ENCODE measurements at places on chromosomes 7 and 10.

GRCh38 chr7:42137941-42138340, 99.1 kb downstream of the GLI3 start:
- DNase-seq, result no peak
- no peak overlapping the region for H3K27ac ChIP-seq
- no peak overlapping the region for H3K4me3 ChIP-seq
- H3K4me1 ChIP-seq, result no peaks in the 10 kb centered on the region
- H3K36me3 ChIP-seq, result no peaks in the 10 kb centered on the region

GRCh38 chr10:104113376-104113956, 8.5 kb upstream of the SFR1 start:
- H3K36me3 ChIP-seq, result no peaks in the 10 kb centered on the region
- peaks cover 8% of the 10 kb centered on the region for H3K27me3 ChIP-seq
- H3K4me1 ChIP-seq, result peaks cover 33% of the 10 kb centered on the region
- H3K4me3 ChIP-seq, result no peak overlapping the region

GRCh38 chr10:90982406-90983008, 61.6 kb upstream of the ANKRD1 start:
- H3K27ac ChIP-seq, result no peak overlapping the region
- no peak for DNase-seq
- H3K4me1 ChIP-seq, result peaks cover 1% of the 10 kb centered on the region
- no peaks in the 10 kb centered on the region for H3K36me3 ChIP-seq
- no peaks in the 10 kb centered on the region for H3K27me3 ChIP-seq
- H3K4me3 ChIP-seq, result no peak overlapping the region

GRCh38 chr10:103709341-103709920, 145.9 kb downstream of the SH3PXD2A start:
- no peak for DNase-seq
- no peak overlapping the region for H3K27ac ChIP-seq
- no peaks in the 10 kb centered on the region for H3K36me3 ChIP-seq
- peaks cover 2% of the 10 kb centered on the region for H3K4me1 ChIP-seq
- H3K27me3 ChIP-seq, result no peaks in the 10 kb centered on the region

DNA sequence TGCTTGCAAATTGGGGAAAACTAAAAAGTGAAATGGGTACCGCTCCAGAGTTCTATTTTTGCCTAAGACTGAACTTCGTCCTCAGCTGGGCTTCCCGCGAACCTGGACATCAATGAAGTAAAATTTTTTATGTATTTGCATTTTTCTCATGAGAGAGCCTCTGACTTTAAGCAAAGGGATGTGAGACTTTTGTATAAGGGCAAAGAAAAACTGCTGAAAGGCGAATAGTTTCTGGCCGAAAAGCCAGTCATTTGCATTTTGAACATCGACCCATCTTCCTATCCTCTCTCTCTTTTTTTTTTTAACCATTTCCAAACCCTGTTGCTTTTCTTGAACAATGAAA, 573 bp downstream of the PMPCB start:
- no peak for DNase-seq
- peaks cover 36% of the 10 kb centered on the region for H3K4me1 ChIP-seq
- H3K36me3 ChIP-seq, result peaks cover 25% of the 10 kb centered on the region
- peak overlapping the region; percentile 84 for H3K27ac ChIP-seq
- no peaks in the 10 kb centered on the region for H3K27me3 ChIP-seq

DNA sequence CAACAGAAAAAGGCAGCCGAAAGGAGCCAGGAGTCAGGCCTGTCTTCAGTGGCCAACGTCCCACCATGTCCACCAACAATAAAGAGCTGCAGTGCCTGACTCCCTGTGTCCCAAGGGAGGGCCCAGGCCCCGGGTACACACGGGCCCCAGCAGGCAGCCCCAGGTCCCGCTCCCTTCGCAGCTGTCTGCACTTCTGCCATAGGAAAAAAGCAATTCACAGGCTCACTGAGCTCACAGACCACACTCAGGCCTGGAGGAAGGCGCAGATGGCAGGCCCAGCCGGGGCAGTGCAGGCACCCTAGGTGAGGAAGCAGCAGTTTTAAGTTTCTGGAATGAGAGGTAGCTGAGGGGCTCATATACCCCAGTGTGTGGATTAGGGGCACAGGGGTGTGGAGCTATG, 100.5 kb downstream of the PRKAG2 start:
- no peaks in the 10 kb centered on the region for H3K36me3 ChIP-seq
- no peak for DNase-seq
- no peaks in the 10 kb centered on the region for H3K27me3 ChIP-seq
- H3K4me1 ChIP-seq, result peaks cover 2% of the 10 kb centered on the region
- H3K4me3 ChIP-seq, result no peak overlapping the region
- no peak overlapping the region for H3K27ac ChIP-seq

- H3K4me3 ChIP-seq, result no peak overlapping the region
- H3K36me3 ChIP-seq, result no peaks in the 10 kb centered on the region
- no peak for DNase-seq
- no peak overlapping the region for H3K27ac ChIP-seq
- no peaks in the 10 kb centered on the region for H3K4me1 ChIP-seq
Observed at GRCh38 chr7:9796241-9796640, 1177.4 kb upstream of the PHF14 start.

GRCh38 chr10:50231515-50232260, 19.6 kb downstream of the ASAH2 start:
- no peaks in the 10 kb centered on the region for H3K36me3 ChIP-seq
- H3K27me3 ChIP-seq, result peaks cover 35% of the 10 kb centered on the region
- no peak overlapping the region for H3K4me3 ChIP-seq
- no peak overlapping the region for H3K27ac ChIP-seq
- H3K4me1 ChIP-seq, result peaks cover 4% of the 10 kb centered on the region

GRCh38 chr10:127925471-127926207, 18.7 kb downstream of the PTPRE start:
- no peak overlapping the region for H3K4me3 ChIP-seq
- H3K27me3 ChIP-seq, result no peaks in the 10 kb centered on the region
- no peaks in the 10 kb centered on the region for H3K4me1 ChIP-seq
- DNase-seq, result no peak
- H3K36me3 ChIP-seq, result no peaks in the 10 kb centered on the region

DNA sequence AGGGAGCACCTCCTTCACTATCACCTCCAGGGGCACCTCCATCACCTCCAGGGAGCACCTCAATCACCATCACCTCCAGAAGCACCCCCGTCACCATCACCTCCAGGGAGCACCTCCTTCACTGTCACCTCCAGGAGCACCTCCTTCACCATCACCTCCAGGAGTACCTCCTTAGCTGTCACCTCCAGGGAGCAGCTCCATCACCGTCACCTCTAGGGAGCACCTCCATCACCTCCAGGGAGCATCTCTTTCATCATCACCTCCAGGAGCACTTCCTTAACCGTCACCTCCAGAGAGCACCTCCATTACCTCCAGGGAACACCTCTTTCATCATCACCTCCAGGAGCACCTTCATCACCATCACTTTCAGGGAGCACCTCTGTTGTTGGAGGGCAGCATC, 103.0 kb downstream of the DNAJB6 start:
- H3K36me3 ChIP-seq, result no peaks in the 10 kb centered on the region
- no peaks in the 10 kb centered on the region for H3K4me1 ChIP-seq
- peaks cover 2% of the 10 kb centered on the region for H3K27me3 ChIP-seq
- H3K4me3 ChIP-seq, result no peak overlapping the region
- H3K27ac ChIP-seq, result no peak overlapping the region

DNA sequence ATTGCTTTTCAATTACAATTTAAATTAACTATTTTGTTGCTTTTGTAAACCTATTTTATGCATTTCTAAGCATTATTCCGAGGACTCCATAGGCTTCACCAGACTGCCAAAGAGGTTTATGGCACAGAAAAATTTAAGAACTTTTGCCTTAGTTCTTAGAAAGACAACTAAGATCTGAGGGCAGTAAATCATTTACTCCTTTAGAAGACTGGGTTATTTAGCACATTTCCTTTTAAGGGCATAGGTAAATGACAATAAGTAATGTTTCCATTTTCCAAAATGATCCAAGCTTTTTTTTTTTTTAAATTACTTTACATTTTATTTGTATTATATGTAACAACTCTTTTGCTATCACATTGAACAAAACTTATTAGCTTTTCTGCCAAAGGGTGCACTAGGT, 15.0 kb upstream of the STEAP4 start:
- no peak for DNase-seq
- no peaks in the 10 kb centered on the region for H3K36me3 ChIP-seq

GRCh38 chr10:18767981-18768380, 108.8 kb downstream of the ARL5B start:
- H3K4me3 ChIP-seq, result no peak overlapping the region
- no peaks in the 10 kb centered on the region for H3K36me3 ChIP-seq
- no peaks in the 10 kb centered on the region for H3K4me1 ChIP-seq

- H3K27ac ChIP-seq, result no peak overlapping the region
- no peak for DNase-seq
- H3K27me3 ChIP-seq, result no peaks in the 10 kb centered on the region
- no peaks in the 10 kb centered on the region for H3K36me3 ChIP-seq
Observed at GRCh38 chr7:35753761-35754603, 46.9 kb upstream of the SEPTIN7 start.

GRCh38 chr7:86932038-86932512, 127.4 kb downstream of the ELAPOR2 start:
- peak overlapping the region; percentile 47 for H3K27ac ChIP-seq
- no peak overlapping the region for H3K4me3 ChIP-seq
- peaks cover 15% of the 10 kb centered on the region for H3K4me1 ChIP-seq

DNA sequence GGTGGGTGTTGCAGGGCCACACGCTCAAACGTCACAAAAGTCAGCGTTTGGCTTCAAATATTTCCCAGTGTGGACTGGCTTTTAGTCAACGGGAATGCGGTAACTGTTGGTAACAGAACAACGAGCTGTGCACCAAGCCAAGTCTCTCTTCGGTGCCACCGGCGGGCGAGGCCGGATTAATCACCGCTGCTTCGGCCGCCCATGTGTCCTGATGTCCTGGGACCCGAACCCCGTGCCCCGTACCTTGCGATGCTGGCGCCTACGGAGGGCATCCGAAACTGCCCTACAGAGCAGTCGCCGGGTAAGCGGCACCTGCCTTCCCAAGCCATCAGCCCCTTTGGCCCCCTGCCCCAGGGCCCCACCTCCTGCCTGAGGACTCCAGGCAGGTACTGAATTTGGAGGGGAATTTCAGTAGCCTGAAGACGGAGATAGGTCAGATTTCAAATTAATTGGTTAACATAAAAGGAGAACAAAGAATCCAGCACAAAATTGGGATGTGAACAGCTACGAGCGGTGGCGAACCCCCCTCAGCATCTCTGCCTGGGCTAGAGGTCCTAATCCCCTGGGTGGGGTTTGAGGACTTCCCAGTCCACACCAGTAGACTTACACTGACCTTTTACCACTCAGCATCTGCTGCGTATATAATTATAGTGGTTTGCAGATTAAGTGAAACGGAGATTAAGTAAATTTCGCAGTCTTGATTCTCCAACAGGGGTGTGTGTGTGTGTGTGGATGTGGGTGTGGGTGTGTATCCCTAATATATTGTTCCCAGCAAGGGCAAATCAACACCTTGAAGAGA, at the start of gene LRRC72:
TSS of gene LRRC72 (plus strand) at position 84 of the 799 bp plus-strand sequence. CDS start at position 212, 128 bp downstream.
- no peaks in the 10 kb centered on the region for H3K4me1 ChIP-seq
- H3K4me3 ChIP-seq, result no peak within 1 kb of the TSS

GRCh38 chr10:49270565-49270964, 28.4 kb upstream of the C10orf71 start:
- no peak overlapping the region for H3K4me3 ChIP-seq
- no peaks in the 10 kb centered on the region for H3K27me3 ChIP-seq
- no peak for DNase-seq
- peaks cover 6% of the 10 kb centered on the region for H3K36me3 ChIP-seq
- H3K27ac ChIP-seq, result no peak overlapping the region

GRCh38 chr10:97648562-97649404, 8.3 kb downstream of the PI4K2A start:
- peak overlapping the region; percentile 5 for H3K4me3 ChIP-seq
- peak; percentile 13 for DNase-seq
- no peaks in the 10 kb centered on the region for H3K27me3 ChIP-seq
- H3K36me3 ChIP-seq, result peaks cover 22% of the 10 kb centered on the region
- peaks cover 19% of the 10 kb centered on the region for H3K4me1 ChIP-seq
- H3K27ac ChIP-seq, result peak overlapping the region; percentile 61

DNA sequence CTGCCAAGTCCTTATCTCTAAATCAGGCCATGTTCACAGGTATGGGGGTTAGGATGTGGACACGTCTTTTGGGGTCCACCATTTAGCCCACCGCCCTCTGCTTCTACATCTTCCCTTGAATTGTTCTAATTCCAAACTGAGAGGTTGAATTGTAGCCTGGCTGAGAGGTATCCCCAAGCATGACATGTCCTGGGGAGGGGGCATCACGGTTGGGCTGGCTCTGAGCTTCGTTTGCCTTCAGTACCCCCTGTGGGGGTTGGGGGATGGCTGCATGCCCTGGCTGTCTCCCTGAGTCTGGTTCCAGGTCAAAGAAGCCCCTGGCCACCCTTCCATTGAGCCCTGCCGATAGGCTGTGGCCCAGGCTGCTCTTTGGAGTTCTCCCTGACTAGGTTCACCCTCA, 204.6 kb downstream of the GLRX3 start:
- H3K36me3 ChIP-seq, result no peaks in the 10 kb centered on the region
- DNase-seq, result no peak
- H3K4me3 ChIP-seq, result no peak overlapping the region
- H3K4me1 ChIP-seq, result no peaks in the 10 kb centered on the region
- H3K27ac ChIP-seq, result no peak overlapping the region

GRCh38 chr7:81138870-81139269, 220.0 kb upstream of the SEMA3C start:
- no peaks in the 10 kb centered on the region for H3K27me3 ChIP-seq
- H3K4me1 ChIP-seq, result peaks cover 2% of the 10 kb centered on the region
- no peak for DNase-seq
- H3K4me3 ChIP-seq, result no peak overlapping the region
- H3K36me3 ChIP-seq, result no peaks in the 10 kb centered on the region
- H3K27ac ChIP-seq, result no peak overlapping the region

DNA sequence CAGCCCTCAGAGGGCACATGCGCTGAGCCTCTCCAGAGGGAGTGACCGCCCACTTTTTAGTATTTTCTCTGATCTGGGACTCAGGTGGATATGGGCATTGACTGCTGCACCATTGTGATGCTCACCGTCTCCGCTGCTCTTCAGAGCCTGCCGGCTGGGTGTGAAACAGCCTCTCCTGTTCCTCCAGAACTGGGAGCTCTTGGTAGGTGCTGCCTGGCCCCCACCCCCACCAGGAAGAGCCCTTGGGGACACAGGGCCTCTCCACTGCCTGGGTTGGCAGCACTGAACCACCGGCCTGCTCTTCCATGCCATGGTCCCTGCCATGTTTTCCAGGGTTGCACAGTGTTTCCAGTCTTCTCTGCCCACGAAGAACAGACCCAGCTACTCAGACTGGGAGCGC, 36.3 kb downstream of the ARHGAP22 start:
- H3K36me3 ChIP-seq, result no peaks in the 10 kb centered on the region
- no peak for DNase-seq
- H3K4me3 ChIP-seq, result no peak overlapping the region
- no peaks in the 10 kb centered on the region for H3K27me3 ChIP-seq

GRCh38 chr7:21427182-21427870, 557 bp upstream of the SP4 start:
- peaks cover 16% of the 10 kb centered on the region for H3K36me3 ChIP-seq
- no peaks in the 10 kb centered on the region for H3K27me3 ChIP-seq
- peak overlapping the region; percentile 94 for H3K4me3 ChIP-seq
- peak overlapping the region; percentile 99 for H3K27ac ChIP-seq
- peaks cover 48% of the 10 kb centered on the region for H3K4me1 ChIP-seq
- DNase-seq, result peak; percentile 99
